WTC11 (cell line): ENCODE measurements at places on chromosomes 6 and 20. TPM values are rescaled to one million over a fixed set of nuclear protein-coding genes. Genes with fewer than 3 reads are reported as not detected.

GRCh38 chr20:21714297-21715192 lies 9.1 kb downstream of the PAX1 start:
- peak; percentile 58 for DNase-seq

The HLA-DRA gene
- 2.8 to 3.9 TPM (median 3.6 TPM) in 3 replicates for total RNA-seq

DNA sequence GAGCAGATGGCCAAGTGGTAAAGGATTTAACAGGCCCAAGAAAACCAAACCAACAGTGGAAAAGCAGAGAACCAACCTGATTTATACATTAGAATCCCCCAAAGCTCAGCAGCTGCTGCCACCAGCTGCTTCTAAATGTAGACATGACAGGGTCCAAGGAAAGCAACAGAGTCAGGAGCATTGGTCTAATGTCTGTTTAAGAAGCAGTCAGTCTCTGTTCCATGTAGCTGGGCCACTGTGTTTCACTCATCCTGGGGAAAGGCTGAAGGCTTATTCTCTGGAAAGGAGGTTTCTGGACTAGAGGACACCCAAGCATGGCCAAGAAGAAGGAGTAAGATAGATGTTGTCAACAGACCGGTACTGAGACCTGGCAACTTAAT lies 75.4 kb downstream of the TMEM244 start:
- DNase-seq: no peak

GRCh38 chr6:105178110-105178509 lies 1.7 kb downstream of the POPDC3 start:
- no peak for DNase-seq

GRCh38 chr20:3166338-3166912 lies 6.8 kb upstream of the FASTKD5 start:
- no peak for DNase-seq
